AG10803 (cell line): ENCODE measurements at places on chromosomes 11 and 22.

DNA sequence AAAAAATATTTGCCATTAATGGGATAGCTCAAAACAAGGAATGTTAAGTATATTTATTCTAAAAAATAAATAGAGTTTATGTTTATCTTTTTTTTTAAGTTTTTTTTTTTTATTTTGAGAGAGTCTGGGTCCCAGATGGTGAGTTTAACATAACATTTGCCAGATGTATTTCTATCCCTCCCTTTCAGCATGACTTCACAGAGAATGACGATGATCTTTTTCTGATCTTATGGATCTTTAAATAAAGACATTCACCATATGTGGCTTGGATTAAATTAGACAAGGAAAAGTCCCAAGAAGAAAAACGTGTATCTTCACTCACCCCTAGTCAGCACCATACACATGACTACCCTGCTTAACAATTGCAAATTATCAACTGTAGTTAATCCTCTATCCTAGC lies 839.8 kb upstream of the CNTN5 start:
- no peak for DNase-seq

DNA sequence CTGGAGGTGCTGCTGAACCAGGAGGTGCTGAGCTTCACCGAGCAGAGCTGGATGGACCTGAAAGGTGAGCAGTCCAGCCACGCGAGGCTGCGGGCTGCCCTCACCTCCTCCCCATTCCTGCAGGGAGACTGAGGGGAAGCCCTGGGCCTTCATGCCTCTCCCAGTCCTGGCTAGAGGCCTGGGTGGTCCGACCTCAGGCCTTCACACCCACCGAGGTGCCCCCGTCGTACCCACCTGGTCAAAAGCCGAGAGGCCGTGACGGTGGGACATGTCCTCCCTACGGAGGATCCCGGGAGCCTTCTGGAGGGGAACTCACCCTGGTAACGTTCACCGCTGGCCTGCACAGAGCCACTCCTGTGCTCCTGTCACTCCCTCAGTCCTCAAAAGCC lies 5.1 kb downstream of the SUSD2 start:
- no peak for DNase-seq

GRCh38 chr11:102603091-102603490 lies 22.0 kb downstream of the MMP20 start:
- DNase-seq = peak; percentile 75

- DNase-seq = peak; percentile 21
Observed at GRCh38 chr11:32068134-32068870, 22.6 kb upstream of the RCN1 start.

DNA sequence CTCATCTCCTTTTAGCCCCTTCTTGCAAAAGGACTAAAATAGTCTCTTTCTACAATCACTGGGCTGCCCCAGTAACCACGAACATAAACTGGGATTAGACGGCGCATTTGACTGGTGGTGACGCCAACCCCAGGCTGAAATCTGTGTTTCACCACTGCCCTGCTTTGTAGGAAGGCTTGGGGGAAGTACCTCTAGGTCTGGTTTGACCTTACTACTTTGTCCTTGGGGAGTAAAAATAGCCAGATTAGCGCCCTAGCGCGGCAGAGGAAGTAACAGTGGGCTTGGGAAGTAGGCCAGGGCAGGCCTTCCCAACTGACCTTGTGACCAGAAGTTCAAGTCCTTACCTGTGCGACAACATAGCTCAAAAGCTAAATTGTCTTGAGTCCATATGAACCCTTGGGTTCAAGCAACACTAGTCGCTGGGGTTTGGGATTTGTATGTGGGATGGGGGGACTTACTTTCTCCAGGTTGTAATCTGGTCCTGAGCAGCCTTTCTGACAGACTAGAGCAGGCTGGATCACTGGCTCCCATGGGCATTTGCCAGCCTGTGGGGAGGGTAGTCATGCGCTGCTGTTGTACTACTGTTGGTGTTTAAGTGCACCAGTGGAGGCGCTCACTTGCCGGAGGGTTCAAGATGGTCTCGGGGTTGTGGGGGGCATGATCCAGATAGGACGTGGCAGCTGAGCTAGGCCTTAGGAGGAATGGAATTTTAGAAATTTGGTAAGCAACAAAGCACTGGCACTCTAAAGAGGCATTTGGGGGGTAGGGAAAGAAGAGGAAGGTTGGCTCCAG lies 953 bp upstream of the PACS1 start:
- peak; percentile 91 for DNase-seq

GRCh38 chr22:30314915-30315314 lies 11.8 kb downstream of the TBC1D10A start:
- no peak for DNase-seq

DNA sequence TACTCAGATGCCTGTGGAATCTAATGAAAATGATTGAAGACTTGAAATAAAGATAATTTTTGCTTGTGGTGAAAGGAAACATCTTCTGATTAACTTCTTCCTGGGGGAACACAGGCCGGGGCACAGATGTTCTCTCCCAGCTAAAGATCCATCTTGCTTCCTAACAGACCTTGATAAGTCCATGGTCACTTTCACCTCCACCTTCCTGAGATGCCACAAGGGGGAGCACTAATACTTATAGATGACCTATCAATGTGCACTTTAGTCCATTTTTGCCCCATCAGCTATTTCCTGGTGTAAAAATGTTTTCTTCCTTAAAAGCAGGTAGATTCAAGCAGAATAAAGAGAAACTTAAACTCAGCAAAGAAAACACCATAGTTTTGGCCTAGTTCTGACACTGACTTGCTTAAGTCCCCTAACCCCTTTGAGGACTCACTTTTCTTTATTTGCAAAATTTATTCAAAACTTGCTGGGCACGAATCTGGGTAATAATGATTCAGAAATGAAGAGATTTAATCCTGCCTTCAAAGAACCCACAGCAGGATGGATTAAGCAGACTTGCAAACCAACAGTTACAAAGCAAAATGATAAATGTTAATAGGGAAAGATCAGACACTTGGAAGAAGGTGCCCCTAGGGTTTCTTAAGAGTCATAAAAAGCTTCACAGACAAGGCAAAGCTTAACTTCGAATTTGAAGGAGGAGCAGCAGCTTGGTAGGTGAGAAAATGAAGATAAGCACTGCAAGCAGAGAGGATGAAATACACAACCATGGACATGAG lies 158.7 kb downstream of the RAB38 start:
- DNase-seq = peak; percentile 87
